AML-193 (cell line): ENCODE measurements at places on chromosomes 7 and 10.

GRCh38 chr10:44960088-44960460, 472 bp downstream of the RASSF4 start:
- no peak for DNase-seq

- no peak for DNase-seq
Measured at GRCh38 chr7:103937680-103938079, 51.8 kb downstream of the RELN start.

DNA sequence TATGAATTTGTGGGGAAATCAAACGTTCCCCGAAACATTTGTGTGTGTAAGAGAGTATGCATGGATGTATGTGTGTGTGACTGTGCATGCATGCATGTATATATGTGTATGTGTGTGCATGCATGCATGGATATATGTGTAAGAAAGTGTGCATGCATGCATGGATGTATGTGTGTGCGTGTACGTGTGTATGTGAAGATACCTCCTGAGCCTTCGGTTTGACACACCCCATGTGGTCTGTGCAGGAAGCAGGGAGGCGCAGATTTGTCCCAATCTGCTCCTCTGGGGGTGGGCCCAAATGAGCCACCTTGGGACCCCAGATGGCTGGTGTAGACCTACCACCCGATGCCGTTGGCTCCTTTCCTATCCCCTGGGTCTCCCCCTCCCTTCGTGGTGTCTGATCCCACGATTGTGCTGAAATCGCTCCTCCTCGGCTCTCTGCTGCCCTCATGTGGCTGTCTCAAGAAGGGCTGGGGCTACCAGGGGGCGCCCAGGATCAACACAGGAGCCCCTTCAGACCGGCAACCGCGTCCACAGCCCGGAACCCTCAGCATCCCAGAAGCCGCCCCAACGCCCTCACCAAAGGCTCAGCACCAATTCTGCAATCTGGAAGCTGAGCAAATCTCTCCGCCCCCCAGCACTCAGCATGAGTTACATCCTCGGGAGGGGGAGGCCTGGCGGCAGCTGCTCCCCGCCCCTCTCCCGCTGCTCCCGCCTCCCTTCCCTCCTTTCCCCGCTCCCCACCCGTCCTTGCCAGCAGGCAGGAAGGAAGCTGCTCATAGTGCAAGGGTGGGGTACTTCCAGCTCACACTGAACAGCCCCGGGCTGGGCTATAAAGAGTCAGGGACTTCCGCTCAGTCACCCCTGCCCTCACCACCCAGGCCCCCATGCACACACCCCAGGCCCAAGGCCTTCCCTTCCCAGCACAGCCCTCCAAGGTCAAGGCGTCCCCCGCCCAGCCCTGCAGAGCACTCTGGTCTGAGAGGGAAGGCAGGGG, 2.3 kb upstream of the NOS3 start:
- DNase-seq = no peak

DNA sequence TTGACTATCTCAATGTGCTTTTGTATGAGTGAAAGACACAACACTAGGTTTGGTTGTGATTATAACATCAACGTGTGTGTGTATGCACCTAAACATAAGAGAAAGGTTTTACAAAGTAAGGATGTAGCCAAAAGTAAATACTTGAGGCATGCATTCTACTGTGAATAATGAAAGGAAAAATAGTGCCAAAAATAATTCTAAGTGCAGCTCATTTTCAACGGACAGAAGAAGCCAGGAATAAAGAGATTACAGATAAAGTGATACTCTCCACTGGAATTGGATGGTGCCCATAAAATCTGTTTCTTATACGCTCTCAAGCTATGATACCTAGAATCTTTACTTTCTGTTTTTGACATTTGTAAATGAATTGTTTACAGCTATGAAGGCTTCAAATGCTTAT, 135.0 kb upstream of the TMEM72 start:
- DNase-seq = no peak

DNA sequence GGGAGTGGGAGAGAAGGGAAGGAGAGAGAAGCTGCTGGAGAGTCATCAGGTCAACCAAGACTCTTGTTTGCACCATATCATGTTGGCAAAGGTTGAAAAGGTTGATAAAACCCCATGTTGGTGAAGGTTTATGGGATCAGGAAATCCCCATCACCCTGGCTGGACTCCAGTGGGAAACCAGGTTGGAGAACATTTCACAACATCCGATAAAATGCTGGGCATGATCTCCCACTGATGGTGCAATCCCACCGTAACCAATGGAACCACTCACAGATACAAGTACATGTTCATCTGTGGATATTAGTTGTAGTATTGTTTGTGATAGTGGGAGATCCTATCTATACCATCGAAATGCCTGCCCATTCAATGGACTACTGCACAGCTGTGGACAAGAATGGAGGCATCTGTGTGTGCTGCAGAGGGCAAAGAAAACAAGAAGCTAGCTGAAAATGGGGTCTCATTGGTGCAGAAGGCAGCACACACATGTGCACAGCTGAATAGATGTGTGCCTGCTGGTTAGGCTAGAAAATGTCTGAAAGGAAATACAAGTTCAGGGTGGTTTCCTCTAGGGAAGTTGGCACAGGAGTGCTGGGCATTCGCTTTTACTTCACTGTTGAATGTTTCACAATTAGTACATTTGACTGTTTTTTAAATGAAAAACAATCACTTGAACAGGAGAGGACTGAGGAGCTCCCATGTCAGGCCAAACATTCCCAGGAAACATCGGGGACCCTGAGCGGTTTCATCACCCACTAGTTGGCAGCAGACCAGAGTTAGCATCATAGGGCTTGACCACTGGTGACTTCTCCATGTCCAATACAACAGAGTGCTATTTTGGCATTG, 80.4 kb upstream of the MGMT start:
- DNase-seq = no peak

DNA sequence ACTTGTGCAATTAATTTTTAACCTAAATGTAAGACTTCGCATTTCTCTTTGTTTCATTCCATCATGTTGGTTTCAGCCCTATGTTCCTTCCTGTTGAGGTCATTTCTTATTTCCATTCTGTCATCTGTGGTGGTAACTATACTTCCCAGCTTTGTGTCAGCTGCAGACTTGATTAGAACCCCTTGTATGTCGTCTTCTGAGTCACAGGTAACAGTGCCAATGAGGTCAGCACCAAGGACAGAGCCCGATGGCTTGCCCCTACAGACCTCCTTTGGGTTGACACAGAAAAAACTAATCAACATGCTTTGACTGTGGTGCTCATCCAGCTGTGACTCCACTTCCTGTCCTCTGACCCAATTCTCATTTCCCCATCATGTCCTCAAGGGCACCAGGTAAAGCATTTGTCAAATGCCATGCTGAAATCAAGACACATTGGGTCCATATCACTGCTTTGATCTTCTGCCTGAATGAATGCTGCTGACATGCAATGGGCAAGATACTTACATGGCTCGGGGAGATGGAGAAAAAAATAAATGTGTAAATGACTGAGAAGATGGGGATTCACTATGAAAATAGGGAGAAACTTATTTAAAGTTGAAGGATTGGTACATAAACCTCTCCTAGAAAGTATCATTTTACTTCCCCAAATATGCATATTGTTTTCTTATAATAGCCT, 25.6 kb upstream of the CRTAC1 start:
- DNase-seq = no peak
